NCI-H345 (cell line): ENCODE measurements at places on chromosomes 11 and 22.

GRCh38 chr11:73248526-73249185 lies 23.5 kb upstream of the P2RY6 start:
- DNase-seq: no peak

DNA sequence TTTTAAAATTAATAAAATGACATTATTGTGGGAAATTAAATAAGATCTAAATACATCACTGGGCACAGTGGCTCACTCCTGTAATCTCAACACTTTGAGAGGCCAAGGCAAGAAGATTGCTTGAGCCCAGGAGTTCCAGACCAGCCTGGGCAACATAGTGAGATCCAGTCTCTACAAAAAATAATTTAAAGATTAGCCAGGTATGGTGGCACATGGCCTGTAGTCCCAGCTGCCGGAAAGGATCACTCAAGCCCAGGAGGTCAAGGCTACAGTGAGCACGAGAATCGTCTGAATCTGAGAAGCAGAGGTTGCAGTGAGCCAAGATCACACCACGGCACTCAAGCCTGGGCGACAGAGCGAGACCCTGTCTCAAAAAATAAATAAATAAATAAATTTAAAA lies 15.9 kb upstream of the CARD10 start:
- no peak for DNase-seq

DNA sequence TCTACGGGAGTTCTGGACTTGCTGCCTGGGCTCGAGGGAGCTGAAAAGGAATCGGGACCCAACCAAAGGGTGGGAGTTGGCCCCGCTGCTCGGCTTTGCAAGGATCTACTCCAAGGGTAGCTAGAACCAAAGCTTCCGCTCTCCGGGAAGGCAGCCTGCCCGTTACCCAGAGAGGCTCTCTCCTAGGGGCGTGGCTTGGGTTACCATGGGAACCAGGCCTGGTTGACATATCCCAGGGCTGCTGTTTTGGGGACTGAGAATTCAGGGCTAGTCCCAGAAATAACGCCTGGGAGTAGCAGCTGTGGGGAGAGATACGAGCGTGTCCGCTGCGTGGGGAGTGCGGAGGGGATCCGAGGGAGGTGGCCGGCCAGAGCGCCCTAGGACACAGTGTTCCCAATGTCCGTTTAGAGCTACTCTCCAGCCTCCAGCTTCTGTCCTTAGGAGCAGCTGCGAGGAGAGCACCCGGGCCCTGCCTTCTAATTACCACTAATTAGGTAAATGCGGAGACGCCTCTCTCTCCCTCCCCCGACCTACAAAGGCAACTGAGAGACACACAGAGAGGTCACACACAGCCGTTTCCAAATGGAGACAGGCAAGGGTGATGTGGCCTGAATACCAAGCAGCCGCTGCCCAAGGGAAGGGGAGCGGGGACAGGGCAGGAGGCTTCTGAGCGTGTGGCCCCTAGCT lies 141.6 kb upstream of the CADM1 start:
- DNase-seq: no peak

- DNase-seq: no peak
These were observed 3.6 kb downstream of the ZFTA start for GRCh38 chr11:63764679-63765647.

- no peak for DNase-seq
These were observed 209.2 kb upstream of the SEZ6L start for GRCh38 chr22:25959818-25960774.

DNA sequence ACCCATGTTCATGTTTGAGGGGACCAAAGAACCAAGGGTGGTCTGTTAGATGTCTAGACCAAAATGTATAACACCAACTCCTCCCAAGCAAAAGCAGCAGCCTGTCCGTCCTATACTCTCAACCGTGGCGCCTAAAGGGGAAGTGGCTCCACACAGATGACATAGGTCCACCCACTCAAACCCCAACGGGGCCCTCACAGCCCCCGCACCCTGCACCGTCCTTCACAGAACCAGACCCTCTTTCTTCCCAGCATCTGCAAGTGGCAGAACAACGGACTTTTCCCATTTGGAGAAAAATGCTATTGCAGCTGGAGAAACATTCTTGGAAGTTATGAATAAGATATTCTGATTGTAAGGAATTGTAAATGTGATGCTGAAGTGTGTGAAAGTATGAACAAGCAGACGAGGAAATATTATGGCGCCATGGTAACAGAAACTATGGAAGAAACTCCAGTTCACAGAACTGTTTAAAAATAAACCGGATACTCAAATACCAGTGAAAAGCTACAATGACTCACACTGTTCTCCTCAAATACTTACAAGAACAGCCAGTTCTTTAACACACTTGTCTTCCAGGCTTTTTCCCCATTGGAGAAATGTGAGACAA lies 76.5 kb upstream of the ARFGAP3 start:
- no peak for DNase-seq

GRCh38 chr11:104892723-104893511 lies 5.3 kb downstream of the CASP12 start:
- DNase-seq: no peak

- no peak for DNase-seq
These were observed 28.3 kb downstream of the OSBPL5 start for GRCh38 chr11:3136546-3137455.

DNA sequence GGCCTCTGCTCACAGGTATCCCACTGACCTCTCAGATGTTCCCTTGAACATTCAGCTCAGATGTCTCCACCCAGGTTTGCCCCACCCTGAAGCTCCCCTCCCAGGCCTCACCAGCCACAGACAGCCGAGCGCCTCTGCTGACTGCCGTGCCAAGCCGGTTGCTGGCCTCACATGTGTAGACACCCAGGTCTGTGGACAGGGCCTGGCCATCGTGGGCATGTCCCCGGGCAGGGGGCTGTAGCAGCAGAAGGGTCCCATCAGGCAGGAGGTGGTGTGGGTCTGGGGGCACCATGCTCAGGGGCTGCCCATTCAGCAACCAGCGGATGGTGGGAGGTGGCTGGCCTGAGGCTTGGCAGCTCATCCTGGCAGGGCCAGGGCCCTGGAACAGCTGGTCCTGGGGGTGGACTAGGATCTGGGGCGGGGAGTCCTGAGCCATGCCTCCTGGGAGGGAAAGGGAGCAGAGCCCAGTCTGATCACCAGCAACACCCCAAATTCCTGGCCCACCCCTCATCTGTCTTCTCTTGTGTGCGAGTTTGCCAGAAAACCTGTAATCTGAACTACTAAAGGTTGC lies 759 bp downstream of the ROBO4 start:
- no peak for DNase-seq

DNA sequence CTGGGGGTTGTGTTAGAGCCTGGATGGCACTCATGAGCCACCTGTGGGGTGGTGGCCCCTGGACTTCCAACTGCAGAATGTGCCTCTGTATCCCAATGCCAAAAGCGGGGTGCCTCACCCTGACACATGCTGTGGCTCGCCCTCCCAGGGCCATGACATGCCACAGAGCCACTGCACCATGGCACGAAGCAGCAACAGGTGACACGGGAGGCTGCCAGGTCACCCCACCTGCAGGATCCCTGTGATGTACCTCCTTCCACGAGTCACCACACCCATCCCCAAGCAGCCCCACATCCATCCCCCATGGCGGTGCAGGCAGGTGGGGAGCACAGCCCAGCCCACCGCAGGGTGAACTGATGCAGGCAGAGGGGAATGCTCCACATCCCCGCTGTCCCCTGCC lies 14.8 kb downstream of the NECTIN1 start:
- no peak for DNase-seq

DNA sequence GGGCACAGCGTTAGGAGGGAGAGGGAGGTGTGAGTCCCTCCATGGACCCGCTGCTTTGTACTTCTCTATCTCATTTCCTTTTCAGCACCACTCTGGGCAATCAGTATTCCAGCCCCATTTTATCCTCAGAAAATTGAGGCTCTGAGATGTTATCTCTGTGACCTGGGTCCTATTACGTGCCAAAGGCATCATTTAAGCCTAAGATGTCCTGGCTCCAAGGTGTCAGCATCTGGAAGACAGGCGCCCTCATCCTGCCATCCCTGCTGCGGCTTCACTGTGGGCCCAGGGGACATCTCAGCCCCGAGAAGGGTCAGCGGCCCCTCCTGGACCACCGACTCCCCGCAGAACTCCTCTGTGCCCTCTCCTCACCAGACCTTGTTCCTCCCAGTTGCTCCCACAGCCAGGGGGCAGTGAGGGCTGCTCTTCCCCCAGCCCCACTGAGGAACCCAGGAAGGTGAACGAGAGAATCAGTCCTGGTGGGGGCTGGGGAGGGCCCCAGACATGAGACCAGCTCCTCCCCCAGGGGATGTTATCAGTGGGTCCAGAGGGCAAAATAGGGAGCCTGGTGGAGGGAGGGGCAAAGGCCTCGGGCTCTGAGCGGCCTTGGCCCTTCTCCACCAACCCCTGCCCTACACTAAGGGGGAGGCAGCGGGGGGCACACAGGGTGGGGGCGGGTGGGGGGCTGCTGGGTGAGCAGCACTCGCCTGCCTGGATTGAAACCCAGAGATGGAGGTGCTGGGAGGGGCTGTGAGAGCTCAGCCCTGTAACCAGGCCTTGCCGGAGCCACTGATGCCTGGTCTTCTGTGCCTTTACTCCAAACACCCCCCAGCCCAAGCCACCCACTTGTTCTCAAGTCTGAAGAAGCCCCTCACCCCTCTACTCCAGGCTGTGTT lies 829 bp upstream of the APOC3 start:
- no peak for DNase-seq

GRCh38 chr11:10979529-10979928 lies 121.7 kb upstream of the ZBED5 start:
- no peak for DNase-seq

DNA sequence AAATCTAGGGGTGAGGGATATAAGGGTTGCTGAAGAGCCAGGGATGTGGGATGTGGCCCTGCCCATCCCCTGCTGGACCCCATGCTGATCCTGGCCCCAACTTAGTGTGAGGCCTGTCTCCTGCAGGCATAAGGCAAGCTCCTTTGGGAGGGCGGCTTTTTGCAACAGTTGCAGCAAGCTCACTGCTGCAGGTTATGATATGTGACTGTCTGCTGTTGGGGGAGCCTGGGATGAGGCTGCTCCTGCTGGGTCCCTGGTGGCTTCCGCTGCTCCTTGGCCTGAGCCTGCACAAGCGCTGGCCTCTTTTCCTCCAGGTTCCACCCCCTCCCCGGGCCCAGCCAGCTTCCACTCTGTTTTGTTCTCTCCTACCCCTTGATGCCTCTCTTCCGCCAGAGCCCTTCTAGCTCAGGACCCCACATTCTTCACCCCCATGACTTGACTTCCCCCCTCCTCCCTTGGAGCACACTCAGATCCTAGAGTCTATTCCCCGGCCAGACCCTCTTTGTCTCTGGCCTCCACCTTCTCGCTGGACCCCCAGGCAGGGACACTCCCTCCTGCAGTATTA lies 35.0 kb upstream of the SYT13 start:
- no peak for DNase-seq

- DNase-seq: no peak
These were observed 35.9 kb upstream of the MUC15 start for GRCh38 chr11:26607725-26608506.

DNA sequence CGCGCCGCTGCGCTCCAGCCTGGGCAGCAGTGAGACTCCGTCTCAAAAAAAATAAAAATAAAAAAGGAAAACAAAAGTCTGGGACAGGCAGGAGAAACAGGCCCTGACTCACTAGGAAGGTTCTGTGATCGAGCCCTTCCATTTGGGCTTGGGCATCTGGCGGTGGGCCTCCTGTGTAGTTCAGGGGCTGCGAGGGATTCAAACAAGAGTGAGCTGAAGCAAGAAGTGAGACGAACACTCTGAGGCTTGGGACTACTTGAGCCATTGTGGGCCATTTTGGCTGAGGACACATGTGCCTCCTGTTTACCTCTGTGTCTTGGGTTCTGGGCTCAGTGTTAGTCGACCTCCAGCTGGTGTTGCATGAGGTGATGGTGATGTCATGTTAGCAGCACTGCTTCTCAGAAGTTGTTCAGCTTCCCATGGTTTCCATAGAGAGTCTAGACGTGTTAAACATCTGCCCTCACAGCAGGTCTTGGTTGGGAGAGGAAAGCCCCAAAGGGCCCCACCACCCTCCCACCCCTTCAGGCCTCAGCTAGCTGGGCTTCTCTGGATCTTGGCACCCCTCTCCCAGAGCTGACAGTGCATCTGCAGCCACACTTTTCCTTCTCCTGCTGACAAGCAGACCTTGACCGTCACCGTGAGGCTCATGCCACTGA lies 57.8 kb downstream of the MED15 start:
- no peak for DNase-seq

GRCh38 chr11:134459246-134460061 lies 47.4 kb upstream of the B3GAT1 start:
- no peak for DNase-seq

DNA sequence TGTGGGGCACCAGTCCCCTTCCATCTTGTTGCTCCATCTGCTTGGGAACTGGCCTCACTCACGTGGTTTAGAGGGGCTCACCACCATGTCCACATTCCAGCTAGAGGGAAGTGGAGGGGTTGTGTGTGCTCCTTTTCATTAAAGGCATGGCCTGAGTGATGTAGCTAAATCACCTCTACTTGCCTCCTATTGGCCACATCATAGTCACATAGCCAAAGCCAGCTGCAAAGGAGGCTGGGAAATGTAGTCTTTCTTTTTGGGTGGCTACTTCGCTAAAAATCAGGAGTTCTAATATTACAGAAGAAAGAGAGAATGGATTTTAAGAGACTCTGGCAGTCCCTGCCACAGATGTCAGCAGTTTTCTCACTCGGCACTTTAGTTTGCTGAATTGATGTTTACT lies 63.0 kb upstream of the ALX4 start:
- no peak for DNase-seq

GRCh38 chr11:102966011-102966410 lies 10.5 kb upstream of the MMP13 start:
- no peak for DNase-seq

- DNase-seq: peak; percentile 6
These were observed 5.9 kb upstream of the BDNF start for GRCh38 chr11:27705873-27706820.

GRCh38 chr11:2077061-2077802 lies 62.0 kb downstream of the IGF2 start:
- no peak for DNase-seq

GRCh38 chr11:125332821-125333220 lies 163.2 kb downstream of the FEZ1 start:
- DNase-seq: no peak

- peak; percentile 51 for DNase-seq
These were observed 817 bp downstream of the PANX3 start for GRCh38 chr11:124612045-124612444.

- DNase-seq: no peak
These were observed 353.8 kb downstream of the DDX10 start for GRCh38 chr11:109018639-109019038.

DNA sequence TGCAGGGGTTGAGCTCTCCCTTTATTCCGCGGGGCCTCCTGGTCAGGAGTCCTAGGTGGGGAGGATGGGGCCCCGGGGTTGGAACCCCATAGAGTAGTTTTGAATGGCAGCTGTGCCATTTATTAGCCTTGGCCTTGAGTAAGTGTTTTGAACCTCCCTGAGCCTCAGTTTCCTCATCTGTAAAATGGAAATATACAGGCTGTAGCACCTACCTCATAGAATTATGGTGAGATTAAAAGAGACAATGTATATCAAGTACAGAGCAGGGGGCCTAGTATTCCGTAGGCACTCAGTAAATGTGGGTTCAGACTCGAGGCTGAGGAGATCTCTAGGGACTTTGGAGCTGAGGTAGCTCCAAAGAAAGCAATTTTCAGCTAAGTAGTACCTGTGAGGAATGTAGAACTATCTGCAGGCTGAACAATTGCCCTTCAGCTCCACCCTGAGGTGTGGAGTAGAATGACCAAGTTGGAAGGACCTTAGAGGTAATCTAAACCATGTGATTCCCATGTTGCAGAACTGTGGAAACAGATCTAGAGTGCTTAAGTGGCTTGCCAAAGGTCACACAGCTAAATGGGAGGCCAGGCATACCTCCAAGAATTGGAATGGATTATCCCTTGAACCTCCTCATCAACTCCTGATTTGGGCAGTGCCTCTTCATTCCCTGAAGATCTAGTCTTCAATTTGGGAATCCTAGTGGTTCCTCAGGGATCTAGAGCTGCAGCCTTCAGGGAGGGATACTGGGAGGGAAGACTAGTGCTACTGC lies 682 bp downstream of the PGAP2 start:
- peak; percentile 30 for DNase-seq
